HepG2 (cell line): ENCODE measurements at places on chromosomes 4 and X. TPM values are rescaled to one million over a fixed set of nuclear protein-coding genes. Genes with fewer than 3 reads are reported as not detected.

GRCh38 chrX:128518508-128518907, 466.3 kb upstream of the ACTRT1 start:
- H3K4me1 ChIP-seq, result no peaks in the 10 kb centered on the region

- H3K27ac ChIP-seq, result no peak overlapping the region
- no peak overlapping the region for H3K4me3 ChIP-seq
- peaks cover 37% of the 10 kb centered on the region; the same call in 2 of the 3 replicates for H3K27me3 ChIP-seq
- H3K36me3 ChIP-seq, result no peaks in the 10 kb centered on the region
Observed at GRCh38 chr4:8739820-8740665, 131.6 kb downstream of the HMX1 start.

- no peaks in the 10 kb centered on the region for H3K27me3 ChIP-seq
- no peaks in the 10 kb centered on the region for H3K36me3 ChIP-seq
- no peak for DNase-seq
- H3K27ac ChIP-seq, result no peak overlapping the region
- H3K4me3 ChIP-seq, result no peak overlapping the region
Observed at GRCh38 chr4:77771566-77771965, 47.6 kb downstream of the CNOT6L start.

DNA sequence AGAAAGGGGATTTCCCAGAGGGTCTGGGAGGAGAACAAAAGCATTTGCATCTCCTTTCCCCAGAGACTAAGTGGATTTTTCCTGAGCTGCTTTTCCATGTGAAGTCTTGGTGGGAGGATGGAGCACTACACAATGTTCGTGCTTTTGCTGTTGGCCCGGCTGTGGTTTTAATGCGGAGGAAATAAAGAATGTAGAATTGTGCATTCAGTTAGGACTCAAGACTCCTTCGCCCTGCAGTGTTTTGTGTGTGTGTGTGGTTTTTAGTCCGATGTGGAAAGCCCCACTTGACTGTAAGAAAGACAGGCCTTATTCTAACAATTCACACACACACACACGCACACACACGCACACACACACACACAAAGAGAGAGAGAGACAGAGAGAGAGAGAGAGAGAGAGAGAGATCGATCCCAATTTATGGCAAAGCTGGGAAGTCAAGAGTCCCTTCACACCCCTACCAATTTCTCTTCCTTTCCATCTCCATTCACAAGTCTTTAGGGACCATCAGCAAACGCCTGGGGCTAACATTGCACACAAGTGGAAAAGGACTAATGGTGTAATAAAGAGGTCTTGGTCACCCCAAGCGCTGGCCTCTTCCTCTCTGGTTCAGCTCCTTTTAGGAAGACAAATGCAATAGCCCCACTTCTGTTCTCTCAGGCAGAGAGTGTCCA, 44.2 kb downstream of the CLDN34 start:
- H3K27ac ChIP-seq, result no peak overlapping the region
- H3K4me1 ChIP-seq, result peaks cover 50% of the 10 kb centered on the region
- no peak overlapping the region for H3K4me3 ChIP-seq
- no peak for DNase-seq
- no peaks in the 10 kb centered on the region for H3K27me3 ChIP-seq
- no peaks in the 10 kb centered on the region for H3K36me3 ChIP-seq

GRCh38 chr4:112029771-112030171, 115.5 kb upstream of the FAM241A start:
- H3K36me3 ChIP-seq, result no peaks in the 10 kb centered on the region
- no peaks in the 10 kb centered on the region for H3K4me1 ChIP-seq
- no peaks in the 10 kb centered on the region for H3K27me3 ChIP-seq
- H3K27ac ChIP-seq, result no peak overlapping the region
- no peak for DNase-seq
- no peak overlapping the region for H3K4me3 ChIP-seq

The CRMP1 gene
- not detected in 2 replicates for total RNA-seq

- DNase-seq, result no peak
- peaks cover 20% of the 10 kb centered on the region for H3K4me1 ChIP-seq
- H3K27me3 ChIP-seq, result no peaks in the 10 kb centered on the region
Observed at GRCh38 chr4:139469216-139469615, 15.3 kb downstream of the RAB33B start.

The NKRF gene
- total RNA-seq, result 6.0 and 12.2 TPM in 2 replicates

The ABCB7 gene
- 27.7 and 29.9 TPM in 2 replicates for total RNA-seq

DNA sequence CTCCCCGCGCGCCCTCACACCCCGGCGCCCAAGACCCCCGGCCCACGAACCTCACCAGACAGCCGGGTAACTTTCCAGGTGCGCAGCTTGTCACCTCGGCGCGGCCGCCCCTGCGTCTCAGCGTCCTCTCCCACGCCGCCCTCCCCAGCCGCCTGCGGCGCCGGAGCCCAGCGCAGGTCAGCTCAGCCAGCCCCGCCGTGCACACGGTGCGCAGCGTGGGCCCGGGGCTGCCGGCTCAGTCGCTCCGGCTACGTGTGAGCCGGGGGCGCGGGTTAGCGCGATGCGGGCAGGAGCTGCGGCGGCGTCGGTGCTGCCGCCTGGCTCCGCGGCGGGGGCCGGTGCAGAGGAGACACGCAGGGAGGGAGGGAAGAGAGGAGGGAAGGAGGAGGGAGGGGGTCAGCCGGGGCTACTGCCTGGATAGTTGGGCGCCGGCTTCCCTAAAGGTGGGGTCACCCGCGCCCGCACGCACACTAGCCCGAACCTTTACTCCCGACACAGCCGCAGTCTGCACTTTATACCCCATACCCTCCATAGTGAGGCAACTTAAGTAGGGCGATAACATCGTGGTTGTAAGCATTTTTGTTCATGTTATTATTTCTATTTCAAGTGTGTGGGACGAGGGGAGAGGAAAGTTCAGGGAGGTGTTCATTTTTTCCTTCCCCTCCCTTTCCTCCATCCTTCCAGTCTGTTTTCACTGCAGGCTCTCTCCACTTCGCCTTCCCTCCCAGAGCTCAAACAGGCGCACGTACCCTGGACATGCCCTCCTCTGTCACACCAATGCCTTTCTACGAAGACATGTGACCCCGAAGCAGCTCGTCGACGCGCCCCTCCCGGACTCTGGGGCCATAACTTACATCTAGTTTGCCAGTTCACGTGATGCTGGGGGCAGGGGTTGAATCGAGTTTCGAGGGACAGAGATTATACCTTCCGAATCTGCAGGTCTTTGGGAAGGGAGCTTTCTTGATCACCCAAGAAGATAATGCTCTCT, at the start of gene PRKG2:
Gene PRKG2, minus strand, starts transcription at position 342 of the 988 bp plus-strand sequence. CDS start 10,175 bp downstream, outside the sequence.
- no peaks in the 10 kb centered on the region for H3K4me1 ChIP-seq
- no peak within 1 kb of the TSS for H3K4me3 ChIP-seq
- no peaks in the 10 kb centered on the region for H3K36me3 ChIP-seq
- no peak within 1 kb of the TSS for H3K27ac ChIP-seq
- DNase-seq, result no peak

- H3K4me3 ChIP-seq, result no peak overlapping the region
- H3K27ac ChIP-seq, result no peak overlapping the region
- DNase-seq, result peak; percentile 0
- no peaks in the 10 kb centered on the region for H3K4me1 ChIP-seq
- H3K27me3 ChIP-seq, result no peaks in the 10 kb centered on the region
Observed at GRCh38 chr4:37279894-37280592, 35.5 kb downstream of the NWD2 start.

DNA sequence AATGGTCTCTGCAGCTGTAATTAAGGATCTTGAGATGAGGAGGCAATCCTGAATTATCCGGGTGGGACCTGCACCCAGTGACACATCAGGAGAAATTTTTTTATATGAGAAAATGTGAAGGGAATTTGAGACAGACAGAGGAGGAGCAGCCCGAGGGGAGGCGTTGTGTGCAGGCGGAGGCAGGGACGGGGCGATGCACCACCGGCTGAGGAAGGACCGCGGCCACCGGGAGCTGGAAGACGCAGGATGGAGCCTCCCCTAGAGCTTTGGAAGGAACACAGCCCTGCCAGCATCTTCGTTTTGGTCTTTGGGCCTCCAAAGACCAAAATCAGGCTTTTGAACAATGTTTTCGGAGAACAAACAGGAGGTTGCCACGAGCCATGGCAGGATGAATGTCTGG, 85.0 kb upstream of the ADRA2C start:
- H3K27ac ChIP-seq, result no peak overlapping the region
- no peak overlapping the region for H3K4me3 ChIP-seq
- no peaks in the 10 kb centered on the region for H3K4me1 ChIP-seq
- H3K27me3 ChIP-seq, result peaks cover 13% of the 10 kb centered on the region
- DNase-seq, result no peak

GRCh38 chr4:18935659-18936345, 914.2 kb upstream of the LCORL start:
- no peak for DNase-seq
- H3K4me3 ChIP-seq, result no peak overlapping the region
- H3K27ac ChIP-seq, result no peak overlapping the region
- H3K4me1 ChIP-seq, result no peaks in the 10 kb centered on the region
- H3K36me3 ChIP-seq, result no peaks in the 10 kb centered on the region

- no peaks in the 10 kb centered on the region for H3K4me1 ChIP-seq
- no peaks in the 10 kb centered on the region for H3K27me3 ChIP-seq
- no peak overlapping the region for H3K27ac ChIP-seq
- no peak overlapping the region for H3K4me3 ChIP-seq
Observed at GRCh38 chr4:168119100-168119499, 26.8 kb downstream of the ANXA10 start.

- no peaks in the 10 kb centered on the region for H3K27me3 ChIP-seq
- no peak overlapping the region for H3K4me3 ChIP-seq
- no peak overlapping the region for H3K27ac ChIP-seq
- H3K4me1 ChIP-seq, result no peaks in the 10 kb centered on the region
Observed at GRCh38 chrX:132876523-132877338, 81.7 kb downstream of the HS6ST2 start.

DNA sequence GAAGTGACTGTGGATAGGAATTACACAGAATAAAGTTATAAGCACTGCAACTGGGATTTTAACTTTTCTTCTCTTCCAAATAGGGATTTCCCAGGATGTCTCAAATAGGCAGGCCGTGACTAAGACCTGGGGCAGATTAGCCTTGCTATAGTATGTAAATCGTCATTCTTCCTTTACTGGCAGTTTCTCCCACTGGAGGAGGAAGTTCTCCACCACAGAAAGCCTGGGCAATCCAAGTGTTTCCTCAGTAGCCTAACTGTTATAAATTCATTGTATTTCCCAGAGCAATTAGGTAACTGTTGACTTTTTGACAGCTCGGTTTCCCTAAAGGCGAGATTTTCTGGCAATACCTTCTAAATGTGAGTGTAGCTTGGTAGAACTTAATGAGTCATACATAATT, at the start of gene TNIP3:
Gene TNIP3, minus strand, starts transcription at position 31 of the 400 bp plus-strand sequence. CDS start 196 bp downstream, outside the sequence.
- no peak for DNase-seq
- H3K36me3 ChIP-seq, result no peaks in the 10 kb centered on the region
- H3K4me3 ChIP-seq, result no peak within 1 kb of the TSS
- no peaks in the 10 kb centered on the region for H3K4me1 ChIP-seq
- H3K27me3 ChIP-seq, result no peaks in the 10 kb centered on the region
- no peak within 1 kb of the TSS for H3K27ac ChIP-seq

The BRS3 gene
- not detected in 2 replicates for total RNA-seq

The PRKX gene
- 0.15 and 0.22 TPM in 2 replicates for total RNA-seq

The GAGE2A gene
- not detected in 2 replicates for total RNA-seq

DNA sequence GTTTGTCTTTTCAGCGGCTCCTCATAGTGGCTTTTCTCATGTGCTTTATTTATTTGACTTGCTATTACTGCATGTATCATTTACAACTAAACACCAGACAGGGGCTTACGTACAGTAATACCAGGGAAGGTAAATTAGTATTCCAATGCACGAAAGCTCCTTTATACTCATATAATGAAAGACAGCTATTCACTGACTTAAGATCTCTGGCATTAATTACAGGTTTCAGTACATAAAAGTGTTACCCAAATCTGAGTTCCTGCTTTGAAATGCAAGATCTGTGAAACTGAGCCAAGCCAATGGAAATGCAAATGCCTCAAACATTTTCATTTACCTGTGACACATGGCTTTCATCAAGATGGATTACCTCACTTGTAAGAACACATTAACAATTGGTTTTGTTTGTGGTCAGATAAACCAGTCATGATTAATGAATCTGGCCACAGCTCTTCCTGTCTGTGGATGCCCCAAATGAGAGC, 107.2 kb downstream of the ANAPC4 start:
- no peak overlapping the region for H3K27ac ChIP-seq
- H3K36me3 ChIP-seq, result no peaks in the 10 kb centered on the region
- H3K4me3 ChIP-seq, result no peak overlapping the region
- no peak for DNase-seq

The RADX gene
- total RNA-seq, result 2.6 and 2.7 TPM in 2 replicates
